ENCODE measurements at places on chromosomes 13 and 19.

GRCh38 chr19:8340341-8341096 is 2.5 kb downstream of the KANK3 start:
- no peak for DNase-seq

GRCh38 chr13:114116734-114117133 is 15.7 kb downstream of the RASA3 start:
- no peak for DNase-seq

- no peak for DNase-seq
Observed at GRCh38 chr19:15892012-15892411, 5.9 kb downstream of the CYP4F2 start.

DNA sequence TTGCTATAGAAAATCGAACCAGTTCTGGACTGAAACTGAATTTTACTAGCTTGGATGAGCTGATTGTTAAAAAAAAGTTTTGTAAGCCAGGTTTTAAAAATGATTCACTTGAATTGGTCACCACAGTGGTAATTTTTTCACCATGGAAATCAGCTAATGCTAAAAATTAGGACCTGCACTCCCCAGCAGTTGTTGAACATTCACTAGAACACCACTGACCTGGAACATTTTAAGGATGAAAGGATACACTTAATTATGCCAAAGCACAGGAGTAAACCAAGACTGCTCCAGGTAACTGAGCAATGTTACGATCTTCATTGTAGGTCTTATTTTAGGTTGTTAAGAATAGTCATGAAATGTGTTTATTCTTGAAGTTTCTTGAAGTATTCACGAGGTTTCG is 1342.6 kb upstream of the SPRY2 start:
- DNase-seq = no peak

DNA sequence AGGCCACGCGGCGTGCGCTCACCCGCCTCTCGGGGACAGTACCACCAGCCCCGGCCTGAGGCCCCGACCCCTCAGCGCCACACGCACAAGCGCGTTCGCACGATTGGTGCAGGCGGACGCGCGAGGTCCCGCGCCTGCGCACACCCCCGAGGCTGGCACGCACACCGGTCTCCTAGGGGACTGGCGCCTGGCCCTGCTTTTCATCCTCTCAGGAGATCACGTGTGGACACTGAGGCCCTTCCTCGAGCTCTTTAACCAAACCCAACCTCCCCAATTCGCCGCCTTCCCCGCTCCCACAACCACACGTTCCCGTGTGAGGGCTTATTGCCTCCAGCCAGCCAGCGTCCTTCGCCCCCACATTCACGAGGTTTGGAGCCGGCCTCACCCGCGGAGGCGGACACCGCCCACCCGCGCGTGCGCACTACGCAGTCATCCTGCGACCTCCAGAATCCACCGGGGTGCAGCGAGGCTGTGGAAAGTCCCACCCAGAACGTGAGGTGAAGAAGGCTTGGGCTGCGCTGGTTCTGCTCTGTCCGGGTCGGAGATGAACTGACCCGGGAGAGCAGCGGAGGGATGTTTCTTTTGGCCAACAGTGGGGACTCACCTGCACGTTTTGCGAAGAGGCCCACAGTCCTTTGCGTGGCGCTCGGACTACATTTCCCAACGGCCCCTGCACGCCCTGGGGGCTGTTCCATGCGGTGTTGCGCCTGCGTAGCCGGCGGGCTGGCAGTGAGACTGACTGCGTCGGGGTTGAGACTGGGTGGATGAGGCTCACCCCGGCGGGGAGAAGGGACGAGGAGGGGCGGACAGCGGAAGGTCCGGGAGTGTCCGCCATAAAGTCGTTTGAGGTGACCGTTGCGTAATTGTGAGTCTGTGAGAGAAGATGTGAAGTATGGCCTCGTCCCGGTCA is 539 bp upstream of the ZNF667 start:
- peak; percentile 89 for DNase-seq

Measured in renal cortex interstitium (tissue), 15 donors.